Activated naive CD8-positive, alpha-beta T cell treated with anti-CD3 and anti-CD28 coated beads, Interleukin-2, amount 10 ng/mL, durations not matched to agents 7 days and 5 days (primary cell): ENCODE measurements at places on chromosomes 1 and 21. TPM values are rescaled to one million over a fixed set of nuclear protein-coding genes. Genes with fewer than 3 reads are reported as not detected.

The MIXL1 gene
- not detected for total RNA-seq

GRCh38 chr1:194004146-194004545 lies 817.7 kb upstream of the B3GALT2 start:
- no peak for DNase-seq
- H3K27me3 ChIP-seq = no peaks in the 10 kb centered on the region
- H3K27ac ChIP-seq = no peak overlapping the region
- no peaks in the 10 kb centered on the region for H3K4me1 ChIP-seq
- H3K36me3 ChIP-seq = no peaks in the 10 kb centered on the region

- H3K36me3 ChIP-seq = peaks cover 14% of the 10 kb centered on the region
- no peaks in the 10 kb centered on the region for H3K27me3 ChIP-seq
- no peak overlapping the region for H3K27ac ChIP-seq
Observed at GRCh38 chr21:42861848-42862400, 17.4 kb downstream of the WDR4 start.

DNA sequence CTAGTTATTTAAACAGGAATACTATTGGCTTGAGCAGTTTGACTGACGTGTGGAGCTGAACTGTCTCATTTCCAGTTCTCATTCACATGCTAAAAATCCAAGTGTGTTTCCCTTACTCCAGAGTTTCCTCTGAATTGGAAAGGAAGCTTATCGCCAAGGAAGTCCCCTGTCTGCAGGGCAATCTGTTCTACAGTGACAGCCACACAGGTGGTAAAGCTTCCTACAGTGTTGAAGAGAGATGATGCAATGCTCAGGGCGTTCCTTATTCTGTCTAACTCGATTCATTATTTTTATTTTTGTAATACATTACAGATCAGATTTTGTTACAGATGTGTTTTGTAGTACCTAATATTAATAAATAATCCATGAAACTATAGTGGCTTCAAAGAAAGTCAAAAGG lies 41.3 kb downstream of the ADAMTS5 start:
- DNase-seq = no peak
- H3K4me3 ChIP-seq = no peak overlapping the region
- H3K27ac ChIP-seq = no peak overlapping the region
- H3K36me3 ChIP-seq = no peaks in the 10 kb centered on the region

DNA sequence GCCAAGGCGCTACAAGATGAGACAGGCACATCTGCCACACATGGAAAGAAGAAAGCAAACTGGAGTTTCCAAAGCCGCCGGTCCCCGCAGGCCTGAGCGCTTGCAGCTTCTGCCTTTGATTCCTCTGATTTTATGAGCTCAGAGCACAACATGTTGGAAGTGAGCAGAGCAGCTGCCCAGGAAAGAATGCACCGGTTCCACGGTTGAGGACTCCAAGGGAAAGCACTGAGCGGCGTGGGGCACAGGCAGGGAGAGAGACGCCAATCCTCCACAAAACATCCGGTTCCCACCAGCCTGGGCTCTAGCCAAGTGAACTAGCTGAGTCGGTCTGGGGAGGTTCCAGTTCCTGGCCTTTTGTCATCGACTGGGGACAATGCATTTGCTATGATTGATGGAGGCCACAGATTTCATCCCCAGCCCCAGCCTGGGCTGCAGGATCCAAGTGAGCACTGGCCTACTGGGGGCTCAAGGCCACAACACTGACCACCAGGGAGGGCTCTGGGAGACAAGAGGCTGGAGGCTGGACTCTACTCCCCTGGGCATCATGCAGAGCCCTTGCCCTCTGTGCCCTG lies 253.1 kb upstream of the IRF2BP2 start:
- DNase-seq = no peak
- H3K36me3 ChIP-seq = peaks cover 3% of the 10 kb centered on the region
- H3K27me3 ChIP-seq = no peaks in the 10 kb centered on the region
- H3K4me3 ChIP-seq = no peak overlapping the region
